Left ventricle myocardium superior (tissue), 1 donor: ENCODE measurements at places on chromosomes 1 and 21. TPM values are rescaled to one million over a fixed set of nuclear protein-coding genes. Genes with fewer than 3 reads are reported as not detected.

DNA sequence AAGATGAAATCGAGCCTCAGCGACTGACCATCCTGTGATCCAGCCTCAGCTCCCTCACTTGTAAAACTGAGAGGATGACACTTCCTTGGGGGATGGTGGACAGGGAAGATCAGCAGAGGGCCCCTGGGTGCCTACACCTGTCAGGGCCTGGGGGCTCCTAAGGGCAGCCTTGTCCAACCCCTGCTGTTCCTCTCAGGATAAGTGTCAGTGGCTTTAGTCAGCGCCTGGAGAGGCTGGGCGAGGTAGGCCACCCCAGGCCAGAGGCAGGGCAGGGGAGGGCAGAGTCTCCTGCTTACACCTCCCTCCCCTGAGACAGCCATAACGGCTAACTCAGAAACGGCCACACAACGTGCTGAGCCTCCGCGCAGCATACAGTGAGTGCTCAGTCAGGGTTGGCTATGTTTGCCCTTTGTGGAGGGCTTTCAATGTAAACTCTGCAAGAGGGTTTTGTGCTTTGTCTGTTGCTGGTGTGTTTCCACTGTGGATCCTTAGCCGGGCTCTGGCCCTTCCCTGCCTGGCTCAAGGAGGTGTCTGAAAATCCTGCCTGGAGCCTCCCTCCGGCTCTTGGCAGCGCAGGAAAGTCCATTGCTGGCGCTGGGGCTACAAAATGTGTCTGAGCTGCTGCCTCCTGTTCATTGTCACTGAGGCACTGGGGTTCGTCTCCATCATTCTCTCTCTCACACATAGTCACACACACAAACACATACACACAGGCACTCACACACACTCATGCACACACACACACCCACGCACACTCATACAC, 588.4 kb downstream of the PTPRU start:
- DNase-seq: no peak

- peak; percentile 8 for DNase-seq
Measured at GRCh38 chr1:2942410-2942809, 78.9 kb upstream of the ACTRT2 start.

GRCh38 chr1:231460614-231461013, 38.5 kb upstream of the EGLN1 start:
- no peak for DNase-seq

GRCh38 chr1:48608882-48609281, 136.9 kb upstream of the SPATA6 start:
- no peak for DNase-seq

- no peak for DNase-seq
Measured at GRCh38 chr1:248000169-248000568, 13.3 kb upstream of the OR2L5 start.

DNA sequence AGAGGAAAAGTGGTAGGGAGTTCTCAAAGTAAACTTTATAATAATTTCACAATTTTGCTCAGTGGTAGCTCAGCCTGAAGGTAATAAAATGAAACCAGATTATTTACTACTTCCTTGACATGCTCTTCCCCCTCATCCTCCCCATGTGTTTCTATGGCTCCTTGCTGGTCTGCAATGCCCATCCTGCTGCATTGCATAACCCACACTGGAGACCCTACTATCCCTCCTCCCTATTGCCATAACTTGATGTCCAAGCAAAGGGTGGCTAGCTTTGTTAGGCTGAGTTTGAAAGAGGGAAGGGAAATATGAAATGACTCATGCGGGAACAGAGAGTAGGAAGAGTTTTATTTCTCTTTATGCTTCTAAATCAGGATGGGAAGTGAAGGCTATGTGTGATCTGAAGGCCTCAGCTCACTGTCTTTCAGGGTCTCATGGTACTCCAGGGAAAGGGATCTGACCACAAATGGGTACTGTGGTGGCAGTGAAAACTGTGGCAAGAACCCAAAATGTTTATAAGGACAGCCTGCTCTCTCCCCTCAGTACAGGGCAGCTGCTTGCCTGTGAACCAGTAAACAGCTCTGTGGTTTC, 36.4 kb upstream of the HSD17B7 start:
- no peak for DNase-seq

DNA sequence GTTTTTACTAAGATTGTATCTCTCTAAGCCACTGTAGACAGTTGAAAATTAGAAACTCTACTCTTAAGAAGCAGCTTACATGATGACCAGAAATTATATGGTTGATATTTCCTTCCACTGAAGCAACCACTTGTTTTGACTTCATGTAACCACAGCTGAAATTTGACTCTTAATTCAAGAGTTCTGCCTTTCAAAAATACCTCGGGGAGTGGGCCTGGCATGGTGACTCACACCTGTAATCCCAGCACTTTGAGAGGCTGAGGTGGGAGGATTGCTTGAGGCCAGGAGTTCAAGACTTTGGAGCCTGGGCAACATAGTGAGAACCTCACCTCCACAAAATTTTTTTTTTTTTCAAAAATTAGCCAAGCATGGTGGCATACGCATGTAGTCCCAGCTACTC, 4.3 kb downstream of the AMPD1 start:
- no peak for DNase-seq

- DNase-seq: no peak
Measured at GRCh38 chr1:206497363-206497762, 10.0 kb upstream of the RASSF5 start.

GRCh38 chr1:52836035-52836434, 6.5 kb upstream of the ZYG11A start:
- DNase-seq: no peak

The NES gene
- total RNA-seq: 94.7 TPM

The C1orf141 gene
- not detected for total RNA-seq

The GBP5 gene
- 0.99 TPM for total RNA-seq
